ENCODE measurements at places on chromosomes 12 and 14.

- DNase-seq = no peak
Measured at GRCh38 chr12:124481257-124481750, 86.1 kb downstream of the NCOR2 start.

DNA sequence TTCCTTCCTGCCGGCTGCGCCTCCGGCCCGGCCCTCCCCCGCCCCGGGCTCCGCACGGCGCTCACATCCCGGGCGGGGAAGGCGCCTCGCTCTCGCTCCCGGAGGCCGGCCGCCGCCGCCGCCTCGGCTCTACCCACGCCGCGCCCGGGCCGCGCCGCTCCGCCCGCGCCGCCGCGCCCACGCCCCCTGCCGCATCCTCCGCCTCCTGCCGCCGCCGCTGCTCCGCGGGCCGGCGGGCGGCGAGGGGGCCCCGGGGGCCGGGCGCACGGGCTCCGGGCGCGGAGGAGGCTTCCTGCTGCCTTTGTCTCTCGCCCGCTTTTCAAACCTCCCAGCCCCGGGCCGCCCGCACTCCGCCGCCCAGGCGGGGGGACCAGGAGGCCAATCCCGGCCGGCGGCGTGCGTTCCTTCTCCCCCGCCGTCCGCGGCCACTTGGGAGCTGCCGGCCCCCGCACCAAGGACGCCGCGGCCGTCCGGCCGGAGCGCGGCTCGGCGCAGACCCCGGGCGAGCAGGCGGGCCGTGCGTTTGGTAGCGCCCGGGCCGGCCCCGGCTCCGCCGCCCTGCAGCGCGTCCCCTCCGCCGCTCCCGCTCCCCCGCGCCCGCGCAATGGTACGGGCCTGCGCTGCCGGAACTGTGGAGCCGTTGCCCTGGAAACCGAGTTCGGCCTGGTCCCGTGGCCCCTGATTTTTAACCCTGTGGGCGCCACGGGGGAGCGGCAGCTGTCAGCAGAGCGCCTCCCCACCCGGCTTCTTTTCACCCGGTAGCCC is at the start of gene FBXL14:
Gene FBXL14 (minus strand): TSS at position 321 of the 765 bp plus-strand sequence. CDS start 515 bp downstream, outside the sequence.
- peak; percentile 69 for DNase-seq

DNA sequence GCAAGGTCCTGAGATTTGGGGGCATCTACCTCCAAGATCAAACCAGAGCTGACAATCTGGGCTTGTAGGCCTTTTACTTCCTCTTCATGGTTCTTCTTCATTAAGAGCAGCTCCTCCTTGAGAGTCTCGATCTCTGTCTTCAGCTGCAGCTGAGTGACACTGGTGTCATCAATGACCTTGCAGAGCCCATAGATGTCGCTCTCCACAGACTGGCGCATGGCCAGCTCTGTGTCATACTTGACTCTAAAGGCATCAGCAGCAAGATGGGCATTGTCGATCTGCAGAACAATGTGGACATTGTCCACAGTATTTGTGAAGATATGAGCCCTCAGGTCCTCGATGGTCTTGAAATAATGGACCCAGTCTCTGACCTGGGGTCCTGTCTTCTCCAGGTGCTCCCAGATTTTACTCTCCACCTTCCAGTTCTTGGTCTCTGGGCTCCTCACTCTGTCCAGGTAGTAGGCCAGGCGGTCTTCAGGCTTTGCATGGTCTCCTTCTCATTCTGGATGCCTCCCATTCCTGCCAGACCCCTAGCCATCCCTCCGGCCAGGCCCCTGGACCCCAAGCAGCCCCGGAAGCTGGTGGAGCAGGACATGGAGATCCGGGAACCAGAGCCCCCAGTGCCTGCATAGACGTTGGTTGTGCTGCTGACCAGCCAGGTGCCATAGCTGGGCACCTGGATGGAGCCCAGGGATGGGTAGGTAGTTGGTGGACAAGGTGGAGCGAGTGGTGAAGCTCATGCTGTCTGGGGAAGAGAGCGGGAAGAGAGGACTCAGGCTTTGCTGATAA is 141.0 kb downstream of the MSRB3 start:
- no peak for DNase-seq

- DNase-seq = no peak
Measured at GRCh38 chr12:102169922-102170621, 27.6 kb downstream of the PMCH start.

GRCh38 chr14:20578325-20578724 is 9.5 kb downstream of the RNASE11 start:
- DNase-seq = no peak

DNA sequence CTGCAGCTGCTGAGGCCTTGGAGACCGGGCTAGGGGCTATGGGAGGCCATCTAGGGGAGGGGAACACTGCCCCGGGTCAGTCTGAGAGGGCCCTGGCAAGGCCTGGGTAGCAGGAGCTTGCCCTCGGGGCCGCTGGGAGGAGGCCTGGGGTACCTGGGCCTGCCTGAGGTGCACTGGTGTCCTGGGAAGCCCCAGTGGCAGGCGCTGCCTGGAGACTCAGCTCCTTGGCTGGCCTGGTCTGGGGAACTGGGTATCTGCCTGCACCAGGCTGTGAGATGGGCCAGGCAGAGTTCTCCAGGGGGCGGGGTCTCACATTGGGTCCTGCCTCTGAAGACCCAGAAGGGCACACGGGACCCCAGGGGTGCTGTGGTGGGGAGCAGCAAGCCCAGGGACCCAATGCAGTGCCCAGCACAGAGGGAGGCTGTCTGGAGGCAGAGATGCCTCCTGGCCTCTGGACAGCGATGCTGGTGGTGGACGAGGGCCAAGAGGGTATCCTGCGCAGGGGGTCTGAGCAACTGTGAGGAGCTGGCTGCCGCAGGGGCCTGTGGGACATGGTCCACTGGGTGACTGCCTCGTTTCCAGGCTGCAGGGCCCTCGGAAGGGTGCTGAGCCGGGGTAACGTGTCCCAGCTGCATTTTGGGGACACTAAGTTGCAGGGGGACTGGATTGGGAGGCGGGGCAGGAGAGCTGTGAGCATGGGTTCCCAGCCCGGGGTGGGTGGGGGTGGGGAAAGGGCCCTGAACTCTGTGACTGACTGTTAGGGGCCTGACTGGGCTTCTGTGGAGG is 7.4 kb upstream of the MTA1 start:
- no peak for DNase-seq

DNA sequence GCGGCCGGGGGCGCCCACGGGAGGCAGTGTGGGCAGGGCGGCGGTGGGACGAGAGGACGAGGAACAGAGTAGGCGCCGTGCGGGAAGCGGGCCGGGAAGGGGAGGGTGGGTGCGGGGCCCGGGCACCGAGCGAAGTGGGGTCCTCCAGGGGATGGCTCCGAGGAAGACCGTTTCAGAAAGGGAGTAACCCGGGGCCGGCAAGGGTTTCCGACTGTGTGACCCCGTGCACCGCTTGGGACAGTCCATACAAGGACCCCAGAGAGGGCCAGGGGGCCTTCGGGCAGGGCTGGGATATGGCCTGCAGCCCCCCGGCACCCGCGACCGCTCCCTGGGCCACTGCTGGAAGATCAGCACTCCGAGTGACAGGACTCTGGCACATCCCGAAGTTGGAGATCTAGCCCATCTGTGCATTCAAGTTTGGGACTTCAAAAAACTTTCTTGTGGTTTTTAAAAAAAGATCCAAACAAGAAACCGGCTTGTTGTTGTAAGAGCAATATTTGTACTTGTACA is 448 bp downstream of the TSPAN9 start:
- DNase-seq = no peak

DNA sequence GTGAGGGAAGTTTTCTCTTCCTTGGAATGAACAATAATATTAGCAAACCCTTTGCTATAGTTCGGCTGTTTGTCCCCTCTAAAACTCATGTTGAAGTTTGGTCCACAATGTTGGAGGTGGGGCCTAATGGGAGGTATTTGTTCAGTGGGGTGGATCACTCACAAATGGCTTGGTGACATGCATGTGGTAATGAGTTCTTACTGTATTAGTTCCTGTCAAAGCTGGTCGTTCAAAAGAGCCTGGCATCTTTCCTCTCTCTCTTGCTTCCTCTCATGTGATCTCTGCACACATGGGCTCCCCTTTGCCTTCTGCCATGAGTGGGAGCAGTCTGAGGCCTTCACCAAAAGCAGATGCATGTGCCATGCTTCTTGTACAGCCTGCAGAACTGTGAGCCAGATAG is 13.1 kb upstream of the PPP4R4 start:
- no peak for DNase-seq

- DNase-seq = no peak
Measured at GRCh38 chr12:89863968-89864367, 155.3 kb upstream of the ATP2B1 start.

DNA sequence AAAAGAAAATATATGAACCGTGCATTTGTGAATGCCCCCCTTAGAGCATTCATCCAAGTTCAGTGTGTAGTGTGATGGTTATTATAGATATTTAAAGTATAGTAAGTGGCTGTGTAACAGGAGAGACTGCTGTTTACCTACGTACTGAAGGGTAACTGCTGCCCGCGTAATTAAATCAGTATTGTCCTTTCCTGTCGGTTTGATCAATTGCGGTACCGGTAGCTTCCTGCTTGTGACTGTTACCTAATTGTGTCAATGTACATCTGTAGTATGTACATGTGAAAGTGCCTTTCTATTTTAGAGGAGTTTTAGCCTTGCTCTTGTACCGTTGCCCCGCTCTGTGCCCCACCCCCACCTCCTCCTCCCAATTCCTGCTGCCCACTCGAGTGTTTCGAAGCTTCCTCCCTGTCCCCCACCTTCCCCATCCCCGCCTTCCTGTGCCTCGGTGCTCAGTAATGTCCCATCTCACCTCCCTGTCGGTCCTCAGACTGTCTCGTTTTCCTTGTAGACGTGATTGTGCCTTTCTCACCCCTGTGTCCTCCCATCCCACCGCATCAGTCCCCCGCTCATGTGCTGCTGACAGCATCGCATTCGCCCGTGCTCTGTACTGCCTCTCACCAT is 75.0 kb downstream of the KICS2 start:
- no peak for DNase-seq

- no peak for DNase-seq
Measured at GRCh38 chr12:18861287-18861858, 123.5 kb downstream of the CAPZA3 start.

DNA sequence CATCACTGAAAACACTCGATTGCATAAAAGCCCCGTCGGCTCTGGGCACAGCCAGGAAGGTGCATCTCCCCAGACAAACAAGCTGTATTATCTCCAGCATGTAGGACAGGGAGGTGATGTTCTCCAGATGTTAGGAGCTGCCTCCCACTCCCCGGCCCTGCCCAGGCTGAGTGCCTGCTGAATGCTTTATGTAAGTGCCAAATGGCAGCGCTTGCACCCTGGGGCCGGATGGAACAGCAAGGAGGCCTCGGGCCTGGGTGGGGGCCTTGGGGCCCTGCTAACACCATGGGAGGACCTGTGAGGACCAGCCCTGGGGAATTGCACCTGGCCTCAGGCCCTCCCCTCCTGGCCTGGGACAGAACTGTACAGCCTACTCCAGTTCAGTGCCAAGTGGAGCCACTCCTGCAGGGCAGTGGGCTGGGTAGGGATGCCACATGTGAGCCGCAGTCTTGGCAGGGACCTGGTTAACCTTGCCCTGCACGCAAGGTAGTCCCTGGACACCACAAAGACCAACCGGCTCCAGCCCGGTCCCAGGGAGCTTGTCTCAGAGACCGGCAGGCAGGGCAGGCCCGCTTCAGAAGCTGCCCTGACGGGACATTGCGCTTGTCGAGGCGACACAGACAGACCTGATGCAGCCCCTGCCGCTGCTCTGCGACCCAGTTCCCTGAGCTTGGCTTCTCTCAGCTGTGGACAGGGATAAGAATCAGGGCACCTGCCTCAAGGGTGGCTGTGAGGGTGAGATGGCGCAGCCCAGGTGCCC is 35.3 kb upstream of the PPP1R13B start:
- peak; percentile 49 for DNase-seq

DNA sequence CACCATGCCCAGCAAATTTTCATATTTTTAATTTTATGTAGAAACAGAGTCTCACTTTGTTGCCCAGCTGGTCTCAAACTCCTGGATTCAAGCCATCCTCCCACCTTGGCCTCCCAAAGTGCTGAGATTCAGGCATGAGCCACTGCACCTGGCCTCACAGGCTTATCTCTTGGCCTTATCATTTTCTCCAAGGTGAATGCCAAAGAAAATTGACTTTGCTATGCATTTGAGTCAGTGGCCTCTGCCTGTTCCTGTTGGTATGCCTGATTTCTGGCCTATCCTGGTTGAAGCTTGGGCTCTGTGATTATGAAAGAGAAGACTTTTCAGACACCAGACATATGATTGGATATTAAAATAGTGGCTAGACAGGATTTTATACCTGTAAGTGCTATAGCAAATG is 34.2 kb downstream of the MANSC1 start:
- no peak for DNase-seq

GRCh38 chr14:92041203-92041602 is 1.3 kb upstream of the TRIP11 start:
- DNase-seq = no peak

DNA sequence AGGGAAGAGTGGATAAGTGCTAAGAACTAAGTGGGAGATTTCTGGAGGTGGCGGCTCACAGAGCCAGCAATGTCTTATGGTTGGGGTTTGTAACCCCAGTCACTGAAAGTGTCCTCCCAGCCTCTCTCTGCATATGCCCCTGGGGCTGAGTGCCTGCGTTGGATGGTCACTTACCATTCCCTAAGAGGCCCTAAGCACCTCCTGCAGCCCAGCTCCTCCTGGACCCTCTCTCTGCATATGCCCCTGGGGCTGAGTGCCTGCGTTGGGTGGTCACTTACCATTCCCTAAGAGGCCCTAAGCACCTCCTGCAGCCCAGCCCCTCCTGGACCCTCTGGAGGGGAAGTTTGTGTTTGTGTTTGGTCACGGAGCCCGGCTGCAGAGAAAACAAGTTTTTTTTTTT is 425.8 kb downstream of the TMEM121 start:
- no peak for DNase-seq

DNA sequence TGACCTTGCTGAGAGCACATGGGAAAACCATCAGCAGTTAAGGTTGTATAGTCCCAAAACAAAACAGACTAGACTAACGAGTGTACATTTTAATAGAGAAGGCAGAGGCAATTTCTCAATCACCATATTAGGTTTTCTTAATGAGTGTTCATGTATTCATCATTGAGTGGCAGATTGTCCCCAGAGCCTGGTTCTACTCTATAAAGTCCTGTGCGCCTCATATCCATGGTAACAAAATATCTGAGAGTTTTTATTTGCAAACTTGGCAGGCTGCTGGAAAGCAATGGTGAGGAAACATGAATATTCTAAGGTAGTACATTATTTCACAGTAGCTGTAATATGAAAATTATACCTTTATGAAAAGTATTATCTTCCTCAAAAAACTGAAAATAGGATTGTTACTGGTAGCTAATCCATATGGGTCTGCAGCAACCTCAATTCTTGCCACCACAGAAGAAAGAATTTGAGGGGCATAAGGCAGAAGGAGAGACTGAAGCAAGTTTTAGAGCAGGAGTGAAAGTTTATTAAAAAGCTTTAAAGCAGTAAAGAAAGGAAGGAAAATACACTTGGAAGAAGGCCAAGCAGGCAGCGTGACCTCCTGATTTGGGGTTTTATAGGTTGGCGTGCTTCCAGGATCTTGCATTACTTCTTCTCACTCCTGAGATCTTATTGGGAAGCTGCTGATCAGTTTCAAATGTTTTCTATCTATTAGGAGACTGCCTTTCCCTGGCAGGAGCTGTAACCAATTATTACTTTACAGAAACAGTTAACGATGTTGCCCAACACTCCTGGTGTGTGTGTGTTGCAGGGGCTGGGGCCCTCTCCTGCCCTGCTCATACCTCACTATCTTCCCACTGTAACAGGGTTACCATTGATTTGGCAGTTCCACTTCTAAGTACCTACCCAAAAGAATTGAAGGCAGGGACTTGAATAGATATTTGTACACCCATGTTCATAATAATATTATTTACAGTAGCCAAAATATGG is 154.0 kb upstream of the NUDT4 start:
- DNase-seq = no peak

- DNase-seq = no peak
Measured at GRCh38 chr12:45381351-45381750, 165.5 kb downstream of the ANO6 start.

GRCh38 chr14:54470701-54471100 is 18.1 kb downstream of the GMFB start:
- DNase-seq = no peak

- DNase-seq = no peak
Measured at GRCh38 chr12:32549675-32550079, 129.4 kb upstream of the DNM1L start.
